ENCODE measurements at places on chromosomes 4 and X.

- no peak for DNase-seq
Measured at GRCh38 chr4:139152249-139152648, 24.8 kb downstream of the ELF2 start.

DNA sequence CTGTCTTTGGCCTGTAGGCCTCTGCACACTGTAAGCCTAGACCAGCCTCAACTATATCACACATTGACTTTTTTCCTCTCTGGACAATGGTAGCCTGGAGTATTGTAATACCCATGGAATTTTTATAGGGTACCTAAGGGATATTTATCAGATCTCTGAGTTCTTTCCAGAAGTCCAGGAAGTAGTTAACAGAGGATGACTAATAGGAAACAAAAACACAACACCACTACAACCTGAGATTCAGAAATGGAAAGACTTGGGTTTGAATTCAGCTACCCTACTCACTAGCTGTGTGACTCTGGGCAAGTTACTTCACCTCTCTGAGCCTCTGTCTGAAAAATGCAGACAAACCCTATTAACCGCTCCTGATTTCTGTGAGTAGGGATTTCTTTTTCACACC lies 7.7 kb upstream of the STX18 start:
- no peak for DNase-seq

GRCh38 chr4:26233350-26233749 lies 87.5 kb upstream of the RBPJ start:
- DNase-seq, result no peak

- no peak for DNase-seq
Measured at GRCh38 chr4:33013282-33013681, 2293.1 kb downstream of the PCDH7 start.

GRCh38 chrX:130110379-130111219 lies at the start of gene ELF4:
Gene ELF4 (minus strand): TSS chrX:130110497. CDS start chrX:130081330, 29,167 bp downstream.
- peak; percentile 66 for DNase-seq

DNA sequence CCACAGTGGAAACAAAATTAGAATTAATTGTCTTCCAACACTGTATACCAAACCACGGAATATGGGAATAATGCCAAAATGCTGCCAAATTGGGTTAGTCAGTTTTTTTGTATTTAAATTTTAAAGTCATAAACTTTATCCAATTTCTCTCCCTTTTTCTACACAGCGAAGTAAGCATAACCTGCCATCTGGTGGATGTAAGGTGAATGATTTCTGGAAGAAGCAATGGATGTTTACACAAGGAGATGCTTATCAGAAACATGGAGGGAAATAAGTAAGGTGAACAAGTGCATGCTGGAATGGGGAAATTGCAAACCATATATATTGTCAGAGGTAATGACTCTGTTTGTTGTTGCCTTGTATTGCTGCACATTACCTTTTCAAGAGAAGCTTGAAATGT lies 691.9 kb downstream of the TECRL start:
- DNase-seq, result peak; percentile 25

DNA sequence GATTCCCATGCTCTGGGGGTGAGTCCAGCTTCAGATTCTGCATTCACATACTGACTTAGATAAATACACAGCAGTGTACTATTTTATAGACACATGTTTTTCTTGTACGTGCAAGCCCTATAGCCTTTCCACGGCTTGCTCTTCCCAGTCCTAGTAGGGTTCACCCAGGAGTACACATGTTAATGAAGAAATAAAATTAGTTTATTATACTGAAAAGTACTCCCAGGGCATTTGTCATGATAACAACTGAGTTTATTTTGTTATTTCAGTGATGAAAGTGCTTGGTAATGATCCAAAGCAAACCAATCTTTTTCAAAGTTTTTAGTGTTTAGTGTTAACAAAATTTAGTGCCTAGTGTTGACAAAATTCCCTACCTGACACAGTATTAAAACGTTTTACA lies 21.3 kb downstream of the MAPK10 start:
- DNase-seq, result no peak

- no peak for DNase-seq
Measured at GRCh38 chr4:80099671-80100070, 26.6 kb upstream of the ANTXR2 start.

- no peak for DNase-seq
Measured at GRCh38 chr4:139243448-139244365, 36.3 kb downstream of the MGARP start.

DNA sequence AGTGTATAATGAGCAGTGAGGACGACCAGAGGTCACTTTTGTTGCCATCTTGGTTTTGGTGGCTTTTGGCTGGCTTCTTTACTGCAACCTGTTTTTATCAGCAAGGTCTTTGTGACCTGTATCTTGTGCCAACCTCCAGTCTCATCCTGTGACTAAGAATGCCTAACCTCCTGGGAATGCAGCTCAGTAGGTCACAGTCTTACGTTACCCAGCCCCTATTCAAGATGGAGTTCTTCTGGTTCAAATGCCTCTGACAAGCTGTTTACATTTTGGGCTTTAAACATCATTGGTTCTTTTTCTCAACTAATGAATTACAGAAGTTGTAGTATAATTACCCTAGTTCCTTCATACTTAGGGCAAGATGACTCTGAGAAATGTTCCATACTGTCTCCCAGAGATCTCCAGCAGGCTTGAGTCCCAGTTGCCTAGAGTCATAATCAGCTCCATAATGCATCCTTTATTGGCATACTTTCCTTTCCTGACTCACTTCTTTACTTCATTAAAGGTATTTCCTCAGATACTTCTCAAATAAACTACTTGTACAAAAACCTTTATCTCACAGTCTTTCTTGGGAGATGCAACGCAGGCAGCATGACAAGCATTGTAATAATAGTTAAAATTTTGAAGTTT lies 136.5 kb downstream of the KDM6A start:
- no peak for DNase-seq

GRCh38 chrX:16305187-16305586 lies 137.9 kb downstream of the MAGEB17 start:
- DNase-seq, result no peak

GRCh38 chr4:15794426-15794825 lies 16.3 kb downstream of the CD38 start:
- DNase-seq, result no peak

DNA sequence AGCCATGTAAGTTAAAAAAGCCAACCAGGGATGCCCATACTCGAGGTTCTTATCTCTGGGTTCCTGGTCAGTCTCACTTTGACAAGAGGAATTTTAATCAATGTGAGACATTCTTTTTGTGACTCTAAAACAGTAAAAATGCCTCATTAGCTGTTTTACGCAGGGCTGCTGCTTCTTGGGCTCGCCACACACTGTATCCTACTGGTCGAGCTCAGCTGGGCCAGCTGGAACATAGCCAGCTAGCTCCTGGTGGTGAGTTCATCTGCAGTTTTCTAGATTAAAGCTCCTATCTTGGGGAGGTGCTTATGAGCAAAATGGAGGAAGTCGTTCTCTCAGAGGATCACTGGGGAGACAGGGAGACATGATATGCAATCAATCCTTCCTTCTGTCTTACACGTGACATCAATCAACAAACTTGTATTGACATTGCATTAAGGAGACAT lies 55.9 kb upstream of the LEF1 start:
- no peak for DNase-seq

DNA sequence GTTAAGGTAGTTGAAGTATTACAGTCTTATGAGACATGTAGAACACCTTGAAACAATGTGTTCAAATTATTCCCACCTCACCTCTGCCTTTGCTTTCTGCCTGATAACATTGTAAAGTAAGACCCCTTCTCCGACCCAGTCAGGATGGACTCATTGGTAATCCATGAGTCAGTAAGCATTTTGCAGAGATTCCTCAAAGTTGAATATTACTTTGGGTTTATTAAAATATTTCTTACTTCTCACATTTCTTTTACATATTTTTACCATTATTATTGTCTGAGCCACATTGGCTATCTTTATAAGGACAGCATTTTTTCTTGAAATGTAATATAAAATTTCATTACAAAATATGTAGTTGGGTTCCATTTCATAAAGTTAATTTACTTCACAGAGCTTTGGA lies 201.6 kb downstream of the BMPR1B start:
- DNase-seq, result no peak

- DNase-seq, result no peak
Measured at GRCh38 chrX:39453889-39454621, 643.7 kb downstream of the BCOR start.

DNA sequence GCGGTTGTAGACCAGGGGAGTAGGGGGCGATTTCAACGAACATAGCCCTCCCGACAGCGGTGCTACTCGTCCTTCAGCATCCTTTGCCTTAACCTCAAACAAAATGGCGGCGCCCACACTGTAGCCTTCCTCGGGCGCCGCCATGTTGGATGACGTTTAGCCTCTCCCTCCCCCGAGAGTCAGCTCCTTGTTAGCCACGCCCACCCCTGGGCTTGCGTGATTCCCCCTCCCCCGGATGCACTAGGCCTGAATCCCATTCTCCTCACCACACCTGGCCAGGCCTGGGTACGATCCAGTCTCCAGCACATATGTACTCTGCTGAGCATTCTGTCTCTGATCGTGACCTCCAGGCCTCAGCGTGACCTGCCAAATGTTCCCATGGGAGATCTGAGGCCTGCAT lies 49.0 kb upstream of the ZNF157 start:
- DNase-seq, result no peak

DNA sequence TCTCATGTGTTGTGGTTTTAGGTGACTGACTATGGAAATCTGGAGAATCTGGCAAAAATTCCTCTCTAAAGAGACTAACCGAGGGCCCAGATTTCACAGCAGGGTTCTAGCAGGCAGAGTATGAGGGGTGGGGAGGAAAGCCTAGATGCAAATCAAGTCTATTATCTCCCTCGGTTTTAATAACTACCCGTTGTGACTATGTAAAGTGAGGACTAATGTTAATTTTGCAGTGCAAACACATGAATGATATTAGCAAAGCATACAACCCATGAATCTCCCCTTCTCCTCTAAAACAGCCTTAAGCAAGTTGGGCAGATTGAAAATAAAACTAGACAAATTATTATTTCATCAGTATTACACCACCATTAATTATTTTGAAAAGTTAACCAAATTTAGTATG lies 131.4 kb downstream of the SLITRK2 start:
- DNase-seq, result no peak

DNA sequence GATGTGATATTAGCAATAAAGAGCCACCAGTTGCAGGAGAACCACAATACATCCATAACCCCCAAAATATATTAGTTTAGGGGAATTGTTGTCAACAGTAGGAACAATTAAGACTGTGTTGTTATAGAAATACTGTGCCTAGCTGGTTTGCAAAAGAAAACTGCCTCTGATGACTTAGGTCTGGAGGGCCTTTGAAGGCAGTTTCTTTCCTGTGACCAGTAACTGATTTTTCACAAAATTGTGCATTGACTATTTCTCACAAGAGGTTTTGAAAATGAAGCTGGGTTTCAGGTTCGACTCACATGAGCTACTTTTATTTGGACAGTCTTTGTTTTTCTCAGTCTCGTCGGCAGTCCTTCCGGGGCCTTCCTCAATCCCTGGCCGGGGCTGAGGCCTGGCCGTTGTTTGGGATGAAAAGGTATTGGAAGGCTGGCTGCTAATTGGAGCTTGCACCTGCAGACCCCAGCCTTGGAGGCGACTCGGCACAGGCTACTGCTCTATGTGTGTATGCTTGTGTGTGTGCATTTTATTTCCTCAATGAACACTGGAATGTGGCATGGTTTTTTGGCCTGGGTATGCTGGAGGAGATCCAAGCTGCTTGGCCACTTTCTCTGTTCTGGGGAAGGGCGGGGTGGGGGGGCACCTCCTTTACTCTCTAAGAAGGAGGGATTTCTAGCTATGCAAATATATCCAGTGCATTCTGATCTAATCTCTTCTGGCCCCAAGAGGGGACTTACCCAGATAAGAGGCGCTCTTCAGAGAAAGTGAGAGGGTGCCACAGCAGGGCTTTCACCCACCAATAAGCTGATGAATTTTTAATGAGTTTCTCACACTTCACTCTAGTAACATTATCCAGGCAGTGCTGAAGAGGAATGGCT lies 49.5 kb upstream of the LNX1 start:
- DNase-seq, result peak; percentile 48

DNA sequence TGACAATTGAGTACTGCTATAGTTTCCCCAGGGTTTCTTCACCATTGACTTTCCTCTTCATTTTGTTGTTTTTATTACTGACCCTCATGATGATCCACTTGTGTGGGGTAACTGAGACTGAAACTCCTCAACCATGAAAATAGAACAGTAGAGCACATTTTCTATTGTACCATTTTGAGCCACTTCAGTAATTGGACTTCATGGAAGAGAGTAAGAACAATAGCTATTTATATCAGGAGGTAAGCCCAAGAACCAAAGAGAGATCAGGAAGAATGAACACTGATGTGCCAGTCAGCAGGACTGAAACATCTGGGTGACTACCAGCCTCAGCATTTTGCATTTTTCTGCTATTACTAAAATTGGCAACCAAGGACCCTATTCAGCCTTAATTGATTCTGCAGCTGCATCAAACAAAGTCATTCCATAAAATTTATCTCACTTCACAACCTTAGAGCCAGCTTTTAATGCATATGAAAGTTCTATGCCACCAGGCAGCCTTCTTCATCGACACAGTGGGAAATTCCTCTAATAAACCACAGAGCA lies 151.4 kb downstream of the BANK1 start:
- no peak for DNase-seq

DNA sequence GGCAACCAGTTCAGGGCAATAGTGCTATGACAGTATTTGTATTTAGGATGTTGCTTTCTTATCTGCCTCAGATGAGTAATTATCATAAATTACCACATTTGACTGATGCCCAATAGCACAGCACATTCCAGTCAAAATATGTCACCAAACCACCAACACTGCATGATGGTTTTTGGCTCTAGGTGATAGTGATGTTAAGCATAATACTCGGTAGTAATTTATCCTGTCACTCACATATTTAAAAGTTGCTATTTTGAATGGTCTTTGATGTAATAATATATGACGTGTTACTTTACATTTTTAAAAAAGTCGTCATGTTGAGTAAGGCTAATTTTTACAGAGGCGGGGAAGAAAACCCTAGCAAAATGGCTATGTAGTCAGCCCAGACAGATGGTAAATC lies 42.5 kb downstream of the UNC5C start:
- DNase-seq, result no peak

DNA sequence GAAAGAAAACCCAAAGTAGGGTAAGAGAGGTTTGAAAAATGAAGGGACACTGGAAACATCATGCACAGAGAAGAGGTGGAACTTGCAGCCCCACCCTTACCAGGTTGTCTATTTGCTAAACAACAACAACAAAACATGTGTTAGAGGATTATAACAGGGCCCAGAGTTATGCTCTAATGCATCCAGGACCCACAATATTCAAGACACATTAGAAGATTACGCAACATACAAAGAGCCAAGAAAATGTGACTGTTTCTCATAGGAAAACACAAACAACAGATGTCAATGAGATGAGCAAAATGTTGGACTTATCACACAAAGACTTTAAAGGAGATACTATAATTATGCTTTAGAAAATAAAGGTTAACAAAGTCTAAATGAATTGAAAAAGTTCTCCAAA lies 128.5 kb downstream of the LRBA start:
- no peak for DNase-seq
